Pancreas (tissue), 10 donors: ENCODE measurements at places on chromosomes 11 and 22. TPM values are rescaled to one million over a fixed set of nuclear protein-coding genes. Genes with fewer than 3 reads are reported as not detected.

- H3K36me3 ChIP-seq: no peaks in the 10 kb centered on the region
- no peaks in the 10 kb centered on the region for H3K4me1 ChIP-seq
- H3K27ac ChIP-seq: no peak overlapping the region
- H3K4me3 ChIP-seq: no peak overlapping the region
Measured at GRCh38 chr11:107957109-107957588, 28.9 kb downstream of the RAB39A start.

Gene CYP2D6
- 3.5 TPM for polyA plus RNA-seq

DNA sequence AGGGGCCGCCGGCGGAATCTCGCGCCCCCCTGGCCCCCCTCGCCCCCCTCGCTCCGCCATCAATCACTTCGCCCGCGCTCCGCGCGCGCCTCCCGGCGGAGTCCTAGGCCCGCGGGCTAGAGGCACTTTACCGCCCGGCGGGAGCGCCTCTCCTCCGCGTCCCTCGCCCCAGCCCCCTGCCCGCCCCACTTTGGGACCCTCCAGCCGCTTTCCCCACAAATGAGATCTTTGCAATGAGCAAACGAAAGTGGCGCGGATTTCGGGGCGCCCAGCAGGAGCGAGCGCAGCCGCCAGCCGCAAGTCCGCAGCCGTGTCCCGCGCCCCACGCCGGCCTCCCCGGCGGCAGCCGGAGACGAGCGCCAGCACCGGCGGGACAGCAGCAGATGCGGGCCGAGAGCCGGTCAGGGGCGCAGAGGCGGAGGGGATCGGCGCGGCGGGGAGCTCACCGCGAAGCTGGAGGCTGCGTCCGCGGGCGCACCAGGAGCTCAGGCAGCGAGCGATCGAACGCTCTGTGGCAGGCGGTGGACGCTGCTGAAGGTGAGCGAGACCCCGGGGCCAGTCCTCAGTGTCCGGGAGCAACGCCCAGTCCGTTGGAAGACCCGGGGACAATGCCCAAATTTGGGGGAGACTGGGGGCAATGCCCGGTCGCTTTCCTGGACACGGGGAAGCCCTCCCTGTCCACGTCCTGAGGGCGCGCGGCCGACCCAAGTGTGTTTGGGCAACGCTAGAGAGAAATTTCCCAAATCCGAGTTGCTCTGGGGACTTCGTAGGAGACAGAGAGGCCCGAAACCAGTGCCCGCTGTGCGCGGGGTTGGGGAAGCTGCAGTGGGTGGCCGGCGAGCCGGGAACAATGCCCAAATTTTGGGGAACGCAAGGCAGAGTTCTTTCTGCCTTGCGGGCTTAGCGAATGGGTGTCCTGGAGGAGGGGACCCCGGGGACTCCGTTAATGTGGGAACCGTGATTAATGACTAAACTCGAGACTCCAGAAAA lies 1.5 kb upstream of the IGF2 start:
- H3K36me3 ChIP-seq: no peaks in the 10 kb centered on the region

GRCh38 chr11:45920531-45921477 lies 1.7 kb upstream of the LARGE2 start:
- H3K4me3 ChIP-seq: no peak overlapping the region
- H3K27ac ChIP-seq: peak overlapping the region; percentile 95

DNA sequence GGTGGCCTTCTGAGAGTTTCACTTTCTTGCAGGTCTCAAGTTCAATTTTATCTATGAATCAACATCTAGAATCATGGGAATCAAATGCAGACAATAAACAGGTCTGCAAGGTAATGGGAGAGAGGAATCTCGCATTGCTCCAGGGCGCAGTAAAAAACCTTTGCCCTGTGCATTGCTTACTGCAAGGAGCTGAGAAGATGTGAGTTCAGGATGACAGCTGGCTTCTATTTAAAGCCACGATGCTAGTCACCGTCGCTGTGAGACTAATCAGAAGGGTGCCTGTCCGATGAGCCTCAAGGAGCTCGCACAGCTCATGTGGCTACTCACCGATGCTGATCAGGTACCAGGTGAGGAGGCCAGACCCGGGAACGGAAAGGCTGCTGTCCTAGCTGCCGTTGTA lies 30.2 kb upstream of the APOA1 start:
- H3K4me3 ChIP-seq: no peak overlapping the region
- DNase-seq: no peak
- H3K36me3 ChIP-seq: peaks cover 14% of the 10 kb centered on the region
- no peaks in the 10 kb centered on the region for H3K4me1 ChIP-seq
- no peaks in the 10 kb centered on the region for H3K27me3 ChIP-seq

Gene MS4A6A
- polyA plus RNA-seq: 7.2 TPM

DNA sequence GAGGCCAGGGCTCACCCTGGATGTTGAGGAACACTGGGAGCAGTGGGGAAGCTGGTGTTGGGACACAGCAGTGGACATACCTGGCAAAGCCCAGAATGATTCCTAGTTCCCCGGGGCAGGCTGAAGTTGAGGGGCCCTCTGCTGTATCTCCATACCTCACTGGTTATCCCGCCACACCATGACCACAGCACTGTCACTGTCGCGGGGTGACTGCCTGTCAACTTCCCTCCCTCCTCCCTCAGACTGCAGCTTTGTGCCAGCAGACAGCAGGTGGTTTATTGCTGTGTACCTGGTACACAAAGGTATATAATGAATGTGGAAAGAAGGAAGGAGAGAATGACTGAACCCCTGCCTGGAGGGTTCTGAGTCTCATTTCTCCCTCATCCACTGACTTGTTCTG lies 318.7 kb downstream of the TMEM135 start:
- no peaks in the 10 kb centered on the region for H3K36me3 ChIP-seq
- no peak overlapping the region for H3K4me3 ChIP-seq
- DNase-seq: no peak
- H3K4me1 ChIP-seq: no peaks in the 10 kb centered on the region

Gene TMEM218
- polyA plus RNA-seq: 27.1 TPM

DNA sequence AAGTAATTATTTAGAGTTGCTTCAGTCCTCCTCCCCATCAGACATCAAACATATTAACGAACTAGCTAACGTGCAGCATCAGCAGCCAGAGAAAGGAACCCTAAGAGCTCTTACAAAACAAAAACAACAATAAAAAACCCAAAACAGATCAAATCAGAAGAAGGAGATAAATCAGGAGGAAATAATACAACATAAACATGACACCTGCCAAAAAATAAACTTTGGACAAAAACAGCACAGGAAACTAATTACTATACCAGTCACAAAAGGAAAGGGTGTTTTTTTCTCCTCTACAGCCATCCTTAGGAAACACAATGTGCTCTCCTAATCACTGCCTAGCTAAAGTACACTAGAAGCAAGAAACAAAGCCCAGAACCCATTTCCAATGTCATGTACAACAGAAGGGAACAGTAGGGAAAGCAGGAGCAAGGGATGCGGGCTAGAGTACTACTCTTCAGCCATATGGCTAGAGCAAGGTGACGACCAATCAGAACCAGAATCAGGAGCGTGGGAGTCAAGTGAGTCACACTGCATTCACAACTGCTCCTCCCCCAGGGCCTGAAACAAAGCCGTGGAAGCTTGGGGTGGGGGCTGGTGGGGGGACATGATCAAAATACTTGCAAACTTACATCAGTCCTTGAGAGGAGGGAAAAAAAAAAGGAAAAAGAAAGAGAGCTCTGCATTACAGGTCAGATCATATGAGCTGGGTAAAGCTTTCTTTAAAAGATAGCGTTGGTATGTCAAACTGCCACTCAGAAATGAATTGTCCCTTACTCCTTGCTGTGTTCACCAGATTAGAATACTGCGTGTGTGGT lies 60.4 kb downstream of the LARGE2 start:
- H3K27ac ChIP-seq: no peak overlapping the region
- no peak overlapping the region for H3K4me3 ChIP-seq
- DNase-seq: no peak
- H3K27me3 ChIP-seq: no peaks in the 10 kb centered on the region
- no peaks in the 10 kb centered on the region for H3K4me1 ChIP-seq

Gene DEFB131B
- not detected for polyA plus RNA-seq

Gene MGAT3
- 1.5 TPM for polyA plus RNA-seq

DNA sequence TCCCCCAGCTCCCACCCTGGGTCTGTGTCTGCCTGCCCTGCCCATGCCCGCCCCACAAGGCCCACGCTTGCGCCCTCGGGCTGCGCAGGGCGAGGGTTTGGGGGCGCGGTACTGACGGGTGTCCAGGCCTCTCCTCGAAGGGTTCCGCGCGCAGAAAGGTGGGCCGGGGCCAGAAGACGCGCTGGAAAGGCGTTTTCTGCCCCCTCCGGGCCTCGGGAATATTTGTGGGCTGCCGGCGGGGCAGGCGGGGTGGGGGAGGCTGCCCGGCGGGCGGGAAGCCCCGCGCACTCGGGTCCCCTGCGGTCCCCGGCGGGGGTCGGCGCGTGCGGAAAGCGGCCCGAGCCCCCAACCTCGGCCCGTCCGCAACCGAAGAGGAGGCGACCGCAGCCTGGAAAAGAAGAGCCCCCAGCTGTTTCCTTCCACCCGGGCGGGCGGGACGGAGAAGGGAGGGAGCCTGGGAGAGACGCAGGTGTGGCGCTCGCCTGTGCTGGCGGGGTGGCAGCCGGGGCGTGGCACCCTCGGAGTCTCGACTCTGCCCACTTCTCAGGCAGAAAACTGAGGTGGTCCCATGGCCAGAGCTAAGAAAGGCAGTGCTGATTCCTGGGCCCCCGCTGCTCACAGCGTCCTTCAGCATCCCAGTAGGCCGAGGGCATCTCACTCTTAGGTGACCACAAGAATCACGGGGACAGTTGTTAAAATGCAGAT lies 59.0 kb downstream of the THAP12 start:
- no peaks in the 10 kb centered on the region for H3K4me1 ChIP-seq
- H3K27me3 ChIP-seq: no peaks in the 10 kb centered on the region
- peak overlapping the region; percentile 90 for H3K27ac ChIP-seq
- peak overlapping the region; percentile 64 for H3K4me3 ChIP-seq
- peak; percentile 75 for DNase-seq
- no peaks in the 10 kb centered on the region for H3K36me3 ChIP-seq

DNA sequence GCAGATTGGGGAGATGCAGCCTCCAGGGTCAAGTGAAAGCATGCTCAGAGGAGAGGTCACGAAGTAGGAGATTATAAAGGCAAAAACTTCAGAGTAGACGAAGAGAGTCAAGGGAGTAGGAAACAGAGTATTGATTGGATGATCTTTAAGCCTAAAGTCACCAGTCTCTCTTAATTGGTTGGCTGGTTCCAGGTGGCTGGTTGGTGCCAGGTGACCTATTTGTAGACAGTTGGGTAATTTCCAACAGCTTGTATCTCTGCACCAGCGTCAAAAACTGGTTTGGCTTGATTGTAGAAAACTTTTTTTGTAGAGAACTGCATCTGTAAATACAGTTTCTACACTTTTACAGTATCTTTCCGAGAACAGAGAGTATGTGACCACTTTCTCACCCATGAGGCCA lies 75.7 kb upstream of the CCDC90B start:
- H3K4me1 ChIP-seq: peaks cover 8% of the 10 kb centered on the region
- H3K36me3 ChIP-seq: no peaks in the 10 kb centered on the region
